ENCODE measurements at places on chromosomes 4 and X.

GRCh38 chr4:157587681-157588423 is 367.3 kb downstream of the GRIA2 start:
- DNase-seq: no peak

DNA sequence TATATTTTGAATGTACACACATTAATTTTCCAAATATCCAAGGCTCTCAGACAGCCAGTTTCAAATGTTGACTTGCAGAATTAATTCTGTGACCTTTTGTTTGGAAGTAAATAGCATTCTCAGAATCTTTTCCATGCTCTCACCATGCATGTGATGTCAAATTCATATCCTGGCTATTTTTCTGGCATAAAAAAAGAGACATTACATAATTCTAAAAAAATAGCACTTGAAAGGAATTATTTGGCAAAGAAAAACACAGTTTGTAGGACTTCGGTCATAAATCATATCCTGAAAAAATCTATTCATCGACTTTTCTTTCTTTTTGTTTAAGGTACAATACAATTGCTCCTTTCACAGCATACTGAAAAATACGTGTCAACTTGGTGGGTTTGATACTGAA is 111.2 kb downstream of the GLRA3 start:
- no peak for DNase-seq

DNA sequence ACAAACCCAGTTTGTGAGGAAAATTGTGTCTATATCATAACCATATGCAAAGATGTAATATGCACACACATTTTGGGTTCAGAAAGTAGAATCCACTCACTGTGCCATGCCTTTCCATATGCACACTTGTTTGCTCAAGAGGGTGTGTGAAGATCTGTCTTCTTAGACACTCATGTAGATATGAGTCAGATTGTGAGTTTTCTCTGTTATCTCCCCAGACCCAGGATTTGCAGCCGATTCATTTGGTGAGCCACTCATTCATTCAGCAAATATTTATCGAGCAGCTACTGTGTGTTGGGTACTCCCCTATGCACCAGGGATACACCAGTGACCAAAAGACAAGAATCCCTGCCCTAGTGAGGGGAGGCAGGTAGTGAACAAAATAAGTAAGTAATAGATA is 81.5 kb downstream of the CLCN5 start:
- no peak for DNase-seq

DNA sequence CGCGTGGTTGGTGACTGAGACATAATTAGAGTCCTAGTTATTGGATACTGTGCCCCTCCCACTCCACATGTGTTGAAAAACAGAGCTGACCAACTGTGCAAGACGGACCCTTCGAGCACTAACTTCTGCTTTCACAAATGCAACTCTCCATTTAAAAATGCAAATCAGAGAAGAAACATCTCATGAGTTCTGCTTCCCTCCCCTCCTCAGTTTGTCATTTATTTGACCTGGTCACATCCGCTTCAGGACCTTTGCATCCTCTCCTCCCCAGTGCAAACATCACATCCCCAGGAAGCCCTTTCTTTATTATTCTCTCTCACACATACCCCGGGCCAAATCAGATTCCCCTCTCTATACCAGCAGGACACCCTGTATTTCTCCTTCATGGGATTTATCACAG is 38.1 kb upstream of the NOCT start:
- no peak for DNase-seq

- no peak for DNase-seq
Observed at GRCh38 chr4:122533841-122534240, 77.3 kb upstream of the IL2 start.

- DNase-seq: no peak
Observed at GRCh38 chr4:117400039-117400835, 314.9 kb upstream of the TRAM1L1 start.
